Activated CD4-positive, alpha-beta T cell treated with anti-CD3 and anti-CD28 coated beads, Interleukin-2, amount 50 U/mL, for 24 hours (primary cell): ENCODE measurements at places on chromosomes 16 and 17.
A peak's percentile ranks its signal among the peaks of the same experiment; 100 is the strongest.

- no peak for DNase-seq
Measured at GRCh38 chr16:8673611-8674412, 605 bp upstream of the ABAT start.

DNA sequence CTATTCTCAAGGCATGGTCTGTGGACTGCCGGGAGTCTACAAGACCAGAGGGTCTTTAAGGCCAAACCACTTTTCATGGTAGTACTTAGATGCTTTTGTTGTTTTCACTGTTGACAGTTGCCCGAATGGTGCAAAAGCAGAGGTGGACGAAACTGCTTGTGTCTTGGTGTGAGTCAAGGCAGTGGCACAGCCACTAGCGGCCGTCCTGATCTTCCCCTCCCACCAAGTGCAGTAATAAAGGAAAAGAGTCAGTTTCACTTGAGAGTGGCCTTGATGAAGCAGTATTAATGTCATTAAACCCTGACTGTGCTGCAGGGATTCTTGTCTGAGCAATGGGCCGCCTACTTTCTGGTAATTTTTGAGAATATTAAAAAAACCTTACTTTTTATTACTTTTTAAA lies 109.1 kb downstream of the PRKCA start:
- DNase-seq: no peak

GRCh38 chr16:728131-728889 lies 1.4 kb downstream of the HAGHL start:
- no peak for DNase-seq

DNA sequence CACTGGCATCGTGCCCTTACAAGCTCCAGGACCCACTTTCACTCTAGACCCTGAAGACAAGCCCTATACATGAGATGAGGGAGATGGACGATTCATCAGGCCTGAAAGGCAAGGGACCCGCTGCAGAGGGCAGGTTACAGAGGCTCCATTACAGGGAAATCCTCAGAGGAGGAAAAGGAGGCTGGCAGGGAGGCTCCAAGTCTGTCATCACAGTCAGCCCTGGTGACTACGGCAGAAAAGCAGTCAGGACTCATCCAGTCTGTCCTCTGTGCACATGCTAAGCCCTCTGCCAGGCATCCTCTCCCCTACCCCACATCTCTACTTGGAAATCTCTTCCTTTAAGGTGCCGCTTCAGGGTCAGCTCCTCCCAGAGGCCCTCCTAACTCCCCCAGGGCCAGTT lies 197.7 kb upstream of the CDH5 start:
- no peak for DNase-seq

GRCh38 chr16:1378804-1379303 lies 27.1 kb downstream of the GNPTG start:
- peak; percentile 52 for DNase-seq

- no peak for DNase-seq
Measured at GRCh38 chr16:381012-381788, 578 bp downstream of the PGAP6 start.

- DNase-seq: no peak
Measured at GRCh38 chr16:55561319-55561848, 5.1 kb upstream of the CAPNS2 start.

GRCh38 chr17:44077595-44077909 lies 7.0 kb downstream of the G6PC3 start:
- no peak for DNase-seq

GRCh38 chr17:32960815-32961214 lies 30.8 kb upstream of the SPACA3 start:
- no peak for DNase-seq

GRCh38 chr16:50657241-50657640 lies 23.9 kb downstream of the SNX20 start:
- DNase-seq: no peak

- DNase-seq: no peak
Measured at GRCh38 chr17:4851084-4851483, 17.9 kb downstream of the MINK1 start.

- DNase-seq: no peak
Measured at GRCh38 chr17:83104577-83105505, 25.4 kb downstream of the METRNL start.

DNA sequence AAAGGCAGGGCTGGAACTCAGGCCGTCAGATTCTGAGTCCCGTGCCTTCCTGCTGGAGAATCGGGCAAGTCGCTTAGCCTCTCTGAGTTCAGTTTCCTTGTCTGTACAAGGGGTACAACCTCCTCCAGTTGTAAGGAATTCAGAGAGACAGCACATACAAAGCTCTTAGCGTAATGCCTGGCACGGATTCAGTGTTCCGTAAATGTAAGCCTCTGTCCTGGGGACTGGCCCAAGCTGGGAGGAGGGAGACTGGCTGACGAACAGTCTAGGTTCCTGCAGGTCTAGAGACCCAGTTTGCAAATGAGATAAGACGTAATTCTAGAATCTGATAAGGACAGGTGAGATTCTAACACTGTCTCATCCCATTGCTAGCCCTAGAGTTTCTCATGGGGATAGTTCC lies 9.9 kb downstream of the METTL22 start:
- no peak for DNase-seq

DNA sequence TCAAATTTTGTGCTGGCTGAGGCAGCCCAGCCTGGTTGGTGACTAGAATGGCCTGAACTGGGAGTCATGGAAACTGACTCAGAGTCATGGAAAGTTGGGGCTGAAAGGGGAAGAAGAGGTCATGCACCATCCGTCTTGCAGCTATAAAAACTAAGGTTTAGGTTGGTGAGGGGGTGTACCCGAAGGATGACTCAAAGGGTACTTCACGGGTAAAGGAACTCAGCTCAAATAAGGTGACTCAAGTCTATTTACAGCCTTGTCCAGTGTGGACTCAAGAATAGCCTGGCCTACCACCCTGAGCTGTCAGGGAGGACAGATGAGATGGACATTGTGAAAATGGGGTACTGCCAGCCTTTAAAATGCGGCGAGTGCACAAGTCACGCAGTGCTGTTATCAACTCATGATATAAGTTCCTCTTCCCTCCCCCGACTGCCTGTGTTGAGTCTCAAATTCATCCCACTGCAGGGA lies 18.6 kb downstream of the CD300LB start:
- DNase-seq: peak; percentile 50

GRCh38 chr17:81378941-81379511 lies 16.2 kb upstream of the BAHCC1 start:
- DNase-seq: no peak

DNA sequence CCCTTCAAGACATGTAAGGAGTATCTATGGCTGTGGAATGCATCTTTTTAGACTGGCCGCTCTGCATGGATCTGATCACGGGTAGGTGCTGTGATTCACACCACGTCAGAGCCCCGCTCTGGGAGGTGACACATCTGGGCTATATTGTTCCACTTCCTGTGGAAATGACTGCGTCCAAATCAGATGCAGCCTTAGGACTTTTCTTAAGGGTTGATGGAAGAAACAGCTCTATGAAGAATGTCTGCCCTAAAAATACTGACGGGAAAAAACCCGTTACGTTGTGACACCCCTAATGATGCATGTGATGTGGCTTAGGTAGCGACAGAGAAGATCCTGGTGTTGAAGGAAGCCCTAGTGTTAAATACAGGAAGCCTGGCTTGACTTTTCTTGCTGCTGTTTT lies 12.2 kb downstream of the BANP start:
- DNase-seq: no peak

GRCh38 chr17:4247361-4247970 lies 16.3 kb downstream of the ANKFY1 start:
- DNase-seq: no peak

DNA sequence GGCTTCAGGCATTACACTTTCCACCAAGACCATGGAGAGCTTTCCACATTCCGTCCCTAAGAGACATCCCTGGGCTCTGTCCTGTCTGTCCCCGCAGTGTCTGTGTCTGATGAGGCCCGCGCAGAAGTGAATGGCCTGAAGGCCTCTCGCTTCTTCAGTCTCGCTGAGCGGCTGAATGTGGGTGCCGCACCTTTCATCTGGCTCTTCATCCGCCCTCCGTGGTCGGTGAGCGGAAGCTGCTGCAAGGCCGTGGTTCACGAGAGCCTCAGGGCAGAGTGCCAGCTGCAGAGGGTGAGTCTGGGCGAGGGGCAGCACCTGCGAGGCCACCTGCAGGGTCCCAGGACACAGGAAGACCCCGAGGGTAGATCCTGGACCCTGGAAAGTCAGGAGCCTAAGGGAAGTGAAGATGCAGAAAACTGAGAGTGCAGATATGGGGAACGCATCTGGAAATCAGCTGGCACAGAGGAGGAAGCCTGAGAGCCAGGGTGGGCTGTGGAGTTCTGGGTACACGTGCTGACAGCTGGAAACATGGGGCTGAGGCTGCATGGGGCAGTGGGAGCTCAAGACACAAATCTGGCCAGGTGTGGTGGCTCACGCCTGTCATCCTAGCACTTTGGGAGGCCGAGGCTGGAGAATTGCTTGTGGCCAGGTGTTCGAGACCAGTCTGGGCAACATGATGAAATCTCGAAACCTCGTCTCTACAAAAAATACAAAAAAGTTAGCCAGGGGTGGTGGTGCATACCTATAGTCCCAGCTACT lies 8.0 kb downstream of the CCNF start:
- no peak for DNase-seq

DNA sequence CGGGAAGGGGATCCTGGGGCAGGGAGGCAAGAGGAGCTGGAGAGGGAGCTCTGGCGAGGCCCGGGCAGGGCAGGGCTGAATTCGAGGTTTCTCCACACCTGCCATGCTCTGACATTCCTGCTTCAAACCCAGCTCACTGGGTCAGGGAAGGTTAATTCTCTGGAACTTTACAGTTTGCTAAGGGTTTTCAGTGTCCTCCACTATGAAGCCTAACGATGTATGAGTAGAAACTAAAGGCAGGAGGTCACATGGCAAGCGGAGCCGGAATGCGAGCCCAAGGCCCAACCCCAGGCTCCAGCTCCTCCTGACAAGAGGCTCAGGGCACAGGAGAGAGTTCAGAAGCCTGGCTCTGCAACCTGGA lies 29.2 kb downstream of the DCAKD start:
- no peak for DNase-seq

DNA sequence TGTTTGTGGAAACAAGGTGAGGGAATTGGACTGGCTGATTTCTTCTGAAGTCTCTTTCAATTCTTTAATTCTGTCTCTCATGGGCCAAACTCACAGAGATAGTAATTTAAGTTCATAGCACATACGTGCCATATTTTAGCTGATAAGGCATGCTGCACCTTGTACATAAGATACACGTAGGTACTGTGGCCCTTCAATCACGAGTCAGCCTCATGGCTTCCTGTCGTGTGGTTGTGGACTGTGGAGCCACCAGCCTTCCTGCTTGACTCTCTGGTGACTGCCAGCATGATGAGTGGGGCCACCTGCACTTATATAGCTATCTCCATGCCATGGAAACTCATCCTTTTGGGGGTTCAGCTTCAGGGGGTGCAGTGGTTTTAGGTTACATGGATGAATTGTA lies 25.1 kb downstream of the KSR1 start:
- no peak for DNase-seq

- DNase-seq: no peak
Measured at GRCh38 chr16:35532576-35532975, 2073.2 kb downstream of the TP53TG3F start.

DNA sequence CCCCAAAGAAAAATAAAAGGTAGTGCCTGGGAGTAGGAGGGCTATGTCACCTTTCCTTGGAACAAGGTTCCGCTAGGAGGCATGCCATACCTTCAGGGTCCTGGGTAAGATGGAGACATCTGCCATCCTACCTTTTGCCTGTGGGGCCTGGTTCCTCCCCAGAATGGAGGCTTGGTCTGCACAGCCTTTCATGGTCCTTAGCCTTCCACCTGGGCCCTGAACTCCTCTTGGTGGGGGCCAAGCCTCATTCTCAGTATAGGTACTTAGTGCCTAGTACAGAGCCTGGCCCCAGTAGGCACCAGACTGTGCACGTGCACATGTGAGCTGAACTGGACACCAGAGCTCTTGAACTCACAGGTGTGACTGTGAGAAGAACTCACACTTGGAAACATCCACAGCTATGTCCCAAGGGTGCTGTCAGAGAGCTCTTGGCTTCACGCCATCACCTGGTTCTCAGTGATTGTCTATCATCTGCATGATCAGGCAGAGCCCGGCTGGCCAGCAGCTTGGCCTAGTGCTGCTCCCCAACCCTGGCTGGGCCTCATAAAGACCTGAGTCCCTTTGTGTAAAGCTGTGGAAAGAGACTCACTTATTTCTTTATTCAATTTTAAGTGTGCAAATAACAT lies 143.2 kb downstream of the SOCS1 start:
- no peak for DNase-seq

GRCh38 chr17:45127207-45127547 lies 5.1 kb downstream of the PLCD3 start:
- no peak for DNase-seq

- no peak for DNase-seq
Measured at GRCh38 chr17:75619506-75620431, 13.5 kb upstream of the SMIM5 start.

- no peak for DNase-seq
Measured at GRCh38 chr16:10269632-10270031, 87.4 kb upstream of the GRIN2A start.

- DNase-seq: no peak
Measured at GRCh38 chr17:9406046-9406606, 169.5 kb downstream of the STX8 start.

- DNase-seq: no peak
Measured at GRCh38 chr16:72637306-72637705, 410.6 kb downstream of the ZFHX3 start.

GRCh38 chr17:66743511-66743910 lies 91.4 kb upstream of the CACNG5 start:
- no peak for DNase-seq

DNA sequence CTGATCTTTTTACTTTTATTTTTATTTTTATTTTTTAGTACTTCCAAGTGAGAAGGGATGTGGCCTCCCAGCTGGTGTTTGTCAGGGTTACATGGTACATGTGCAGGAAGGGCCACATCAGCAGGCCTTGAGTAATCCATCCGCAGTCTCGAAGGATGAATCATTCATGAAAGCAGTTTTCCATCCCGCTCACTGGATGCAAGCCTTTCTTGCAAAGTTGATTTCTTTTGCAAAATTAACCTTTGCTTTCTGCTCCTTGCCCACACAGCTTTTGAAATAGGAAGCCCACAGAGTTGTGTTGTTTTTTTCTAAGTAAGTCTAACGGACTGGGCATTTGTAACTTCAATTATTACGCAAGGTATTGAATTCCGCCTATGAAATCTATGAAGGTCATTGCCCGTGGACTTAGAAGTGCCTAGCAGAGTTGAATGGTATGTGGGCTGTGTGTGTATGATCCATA lies 157.4 kb downstream of the PRKCA start:
- DNase-seq: no peak

DNA sequence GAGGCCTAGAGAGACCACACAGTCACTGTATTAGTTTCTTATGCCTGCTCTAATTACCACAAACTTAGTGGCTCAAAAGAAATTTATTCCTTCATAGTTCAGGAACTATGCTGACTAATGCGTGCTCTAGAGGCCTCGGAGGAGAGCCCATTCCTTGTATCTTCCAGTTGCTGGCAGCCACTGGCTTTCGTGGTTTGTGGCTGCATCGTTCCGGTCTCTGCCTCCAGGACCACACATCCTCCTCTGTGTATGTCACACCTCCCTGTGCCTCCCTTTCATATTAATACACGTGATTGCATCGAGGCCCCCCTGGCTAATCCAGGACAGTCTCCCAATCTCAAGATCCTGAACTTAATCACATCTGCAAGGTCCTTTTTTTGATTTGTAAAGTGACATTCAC lies 16.9 kb upstream of the MYLK3 start:
- DNase-seq: no peak
